Suppressor macrophage (primary cell): ENCODE measurements at places on chromosomes 6 and 20.

- no peak for DNase-seq
These were observed 238.1 kb downstream of the HAO1 start for GRCh38 chr20:7702141-7702540.

DNA sequence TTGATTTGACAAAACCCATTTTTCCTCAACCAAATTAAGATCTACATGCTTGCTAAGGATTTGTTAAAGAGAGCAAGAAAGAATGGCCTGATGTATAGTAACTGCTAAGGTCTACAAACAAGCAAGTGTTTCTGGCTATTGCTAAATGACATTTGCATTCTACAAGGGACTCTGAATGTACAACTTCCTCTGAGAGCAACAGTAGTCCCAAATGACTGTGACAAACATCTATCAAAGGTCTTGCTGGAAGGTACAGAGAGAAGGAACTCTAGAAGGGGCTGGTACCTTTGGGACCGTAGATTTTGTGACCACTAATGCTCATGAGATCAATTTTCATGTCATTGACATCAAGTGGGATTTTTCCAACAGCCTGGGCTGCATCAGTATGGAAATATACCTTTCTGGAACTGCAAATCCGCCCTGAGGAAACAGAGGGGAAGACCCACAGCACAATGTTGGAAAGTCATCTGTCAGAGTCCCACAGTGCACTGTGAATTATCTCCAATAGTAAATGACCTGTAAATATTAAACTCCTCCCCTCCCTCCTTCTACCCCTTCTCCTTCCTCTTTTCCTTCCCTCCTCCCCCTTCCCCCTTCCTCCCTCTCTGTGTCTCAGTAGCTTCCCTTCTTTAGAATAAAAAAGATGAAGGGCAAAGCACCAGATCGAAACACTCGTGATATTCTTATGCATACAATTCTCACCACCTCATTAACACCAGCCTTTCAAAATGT lies 15.9 kb upstream of the CPNE1 start:
- DNase-seq = peak; percentile 44

GRCh38 chr20:37151529-37151928 lies 27.6 kb upstream of the RPN2 start:
- no peak for DNase-seq

DNA sequence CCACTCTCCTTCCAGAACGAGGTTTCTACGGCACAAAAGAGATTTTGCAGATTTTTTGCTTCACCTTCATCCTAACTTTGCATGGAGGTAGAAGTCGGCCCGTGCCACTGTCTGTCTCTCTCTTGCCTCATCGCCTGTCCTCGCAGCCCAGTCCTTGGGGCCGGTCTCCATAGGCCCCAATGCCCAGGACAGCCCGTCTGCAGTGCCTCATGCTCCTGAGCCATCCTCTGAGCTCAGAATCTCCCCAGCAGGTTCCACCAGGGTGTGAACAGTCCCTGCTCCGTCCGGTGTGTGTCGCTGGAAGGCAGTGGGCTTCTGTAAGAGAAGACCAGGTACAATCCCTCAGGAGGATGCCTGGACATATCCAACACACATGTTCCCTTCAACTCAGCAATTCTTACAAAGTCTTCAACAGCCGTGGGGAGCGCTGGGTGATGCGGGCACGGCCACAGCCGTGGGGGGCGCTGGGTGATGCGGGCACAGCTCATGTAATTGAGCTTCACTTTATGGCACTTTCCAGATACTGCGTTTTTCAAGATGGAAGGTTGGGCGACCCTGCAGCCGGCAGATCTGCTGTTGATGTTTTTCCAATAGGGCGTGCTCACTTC lies 231.9 kb downstream of the DLL1 start:
- DNase-seq = no peak

DNA sequence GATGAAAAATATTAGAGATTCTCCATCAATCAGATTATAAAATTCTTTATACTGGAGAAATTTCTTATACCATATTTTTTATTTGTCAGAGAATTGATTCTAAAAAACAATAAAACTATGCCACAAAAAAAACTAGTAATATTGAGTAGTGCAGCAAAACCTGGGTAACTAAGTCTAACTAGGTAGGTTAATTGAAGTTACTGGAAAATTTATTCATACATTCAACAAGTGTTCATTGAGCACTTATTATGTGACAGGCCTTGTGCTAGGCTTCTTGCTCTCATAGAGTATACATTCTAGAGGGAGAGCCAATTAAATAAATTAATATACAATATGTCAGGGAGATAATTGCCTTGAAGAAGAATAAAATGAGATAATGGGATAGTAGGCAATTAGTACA lies 189.4 kb downstream of the EYA4 start:
- no peak for DNase-seq

DNA sequence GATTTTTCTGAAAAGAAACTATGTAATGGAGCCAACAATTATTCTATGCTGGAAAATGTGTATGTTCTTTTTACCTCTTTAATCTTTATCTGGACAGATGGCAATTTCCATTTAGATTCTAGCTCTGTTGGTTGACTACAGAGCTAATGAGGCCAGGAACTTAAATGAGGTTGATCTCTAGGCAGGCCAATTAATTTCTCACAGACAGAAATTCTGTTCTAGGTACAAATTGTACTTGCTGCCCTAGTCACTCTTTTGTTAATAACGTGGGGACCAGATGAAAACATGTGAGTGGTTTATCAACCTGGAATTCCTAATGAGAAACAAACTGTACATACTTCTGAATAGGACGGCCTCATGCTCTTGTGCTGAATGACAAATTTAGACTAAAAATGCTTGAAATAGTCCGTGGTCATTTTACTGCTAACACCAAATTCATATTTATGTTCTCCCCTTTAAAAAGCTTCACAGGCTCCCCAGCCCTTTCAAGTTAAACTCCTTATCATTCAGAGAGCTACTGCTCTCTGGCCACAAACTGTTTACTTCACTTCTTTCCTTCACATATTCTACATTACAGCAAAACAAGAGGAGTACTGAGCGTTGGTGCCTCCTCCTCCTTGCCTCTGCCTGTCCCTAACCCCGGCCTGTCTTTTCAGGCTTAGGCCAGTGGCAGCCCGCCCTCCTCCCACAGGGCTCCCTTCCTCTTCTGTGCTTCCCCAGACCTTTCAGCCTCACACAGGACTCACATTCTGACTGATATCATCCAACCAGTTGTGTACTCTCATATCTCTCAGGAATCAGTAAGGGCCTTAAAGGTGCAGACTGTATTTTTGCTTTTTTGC lies 41.4 kb downstream of the DTNBP1 start:
- DNase-seq = peak; percentile 94

DNA sequence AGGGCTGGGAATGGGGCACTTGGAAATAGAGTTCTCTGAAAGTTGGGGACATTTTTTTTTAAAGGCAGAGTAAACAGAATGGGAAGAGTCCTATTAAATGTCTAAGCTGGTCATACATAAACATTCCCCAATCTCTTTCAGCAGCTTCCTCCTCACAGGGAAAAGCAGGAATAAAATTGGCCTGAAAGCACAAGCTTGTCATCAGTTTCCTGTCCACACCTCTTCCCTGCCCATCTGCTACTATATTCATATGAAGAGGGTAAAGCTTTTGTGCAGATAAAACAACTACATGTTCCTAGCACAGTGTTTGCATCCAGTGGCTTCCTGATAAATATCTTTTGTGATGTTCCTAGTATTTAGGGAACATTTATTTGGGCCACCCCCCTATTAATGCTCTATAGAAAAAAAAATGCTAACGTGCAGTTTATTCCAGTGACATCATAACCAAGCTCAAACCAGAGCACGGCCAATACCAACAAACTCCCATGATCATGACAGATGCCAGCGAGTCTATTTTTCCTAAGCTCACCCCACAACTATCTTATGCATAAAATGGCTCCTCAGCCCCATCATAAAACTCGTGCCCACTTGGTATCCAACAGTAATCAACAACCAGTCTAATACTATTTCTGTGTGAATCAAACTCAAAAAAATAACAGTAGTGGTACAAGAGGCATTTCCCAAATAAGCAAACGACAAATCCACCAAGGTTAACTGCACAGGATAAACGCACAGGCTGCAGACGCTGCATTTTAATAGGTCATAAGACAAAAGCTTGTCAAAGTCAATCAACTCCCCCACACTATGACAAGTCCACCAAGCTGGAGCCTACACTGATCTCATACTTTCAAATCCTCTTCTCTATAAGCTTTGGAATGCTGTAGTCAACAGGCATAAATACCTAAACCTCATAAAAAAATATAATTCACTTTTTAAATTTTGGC lies 95.3 kb downstream of the EPB41L2 start:
- peak; percentile 24 for DNase-seq

DNA sequence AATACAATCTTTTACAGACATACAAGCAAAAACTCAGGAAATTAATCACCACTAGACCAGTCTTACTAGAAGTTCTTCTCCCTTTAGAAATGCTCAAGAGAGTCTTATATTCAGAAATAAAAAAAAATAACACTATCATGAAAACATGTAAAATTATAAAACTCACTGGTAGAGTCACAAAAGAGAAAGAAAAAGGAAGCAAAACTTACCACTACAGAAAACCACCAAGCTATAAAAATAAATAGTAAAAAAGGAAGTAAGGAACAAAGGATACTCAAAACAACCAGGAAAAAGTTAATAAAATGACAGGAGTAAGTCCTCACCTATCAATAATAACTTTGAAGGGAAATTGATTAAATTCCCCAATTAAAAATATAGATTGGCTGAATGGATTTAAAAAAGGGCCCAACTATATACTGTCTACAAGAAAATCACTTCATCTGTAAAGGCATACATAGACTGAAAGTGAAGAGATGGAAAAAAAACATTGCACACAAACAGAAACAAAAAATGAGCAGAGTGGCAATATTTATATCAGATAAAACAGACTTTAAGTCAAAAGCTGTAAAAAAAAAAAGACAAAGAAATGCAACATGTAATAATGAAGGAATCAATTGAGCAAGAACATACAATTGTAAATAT lies 489.5 kb downstream of the KIF16B start:
- peak; percentile 28 for DNase-seq

DNA sequence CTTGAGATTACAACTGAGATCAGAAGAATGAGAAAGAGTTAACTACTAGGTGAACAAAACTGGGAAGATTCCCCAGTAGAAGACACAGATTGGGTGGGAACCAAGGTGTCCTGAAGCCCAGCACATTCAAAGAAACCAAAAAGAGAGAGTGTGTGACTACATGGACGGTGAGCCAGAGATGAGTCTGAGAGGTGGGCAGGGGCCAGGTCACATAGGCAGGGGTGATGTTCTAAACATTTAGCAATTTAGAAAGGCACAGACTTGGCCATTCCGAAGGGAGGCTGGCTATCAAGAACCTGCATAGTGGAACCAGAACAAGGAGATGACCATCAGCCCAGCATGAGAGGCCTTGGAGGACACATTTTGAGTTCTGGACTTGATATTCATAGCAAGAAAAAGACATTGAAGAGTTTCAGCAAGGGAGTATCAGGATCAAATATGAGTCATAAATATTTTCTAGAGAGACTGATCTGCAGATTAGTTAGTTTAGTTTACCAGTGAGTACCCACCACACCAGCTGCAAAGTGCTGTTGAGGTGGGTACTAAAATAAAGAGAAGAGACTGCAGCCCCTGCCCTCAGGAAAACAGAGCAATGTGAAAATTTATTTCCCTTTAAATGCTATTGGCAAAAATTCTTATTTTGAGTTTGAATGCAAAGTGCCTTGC lies 340.5 kb upstream of the PRDM1 start:
- no peak for DNase-seq

DNA sequence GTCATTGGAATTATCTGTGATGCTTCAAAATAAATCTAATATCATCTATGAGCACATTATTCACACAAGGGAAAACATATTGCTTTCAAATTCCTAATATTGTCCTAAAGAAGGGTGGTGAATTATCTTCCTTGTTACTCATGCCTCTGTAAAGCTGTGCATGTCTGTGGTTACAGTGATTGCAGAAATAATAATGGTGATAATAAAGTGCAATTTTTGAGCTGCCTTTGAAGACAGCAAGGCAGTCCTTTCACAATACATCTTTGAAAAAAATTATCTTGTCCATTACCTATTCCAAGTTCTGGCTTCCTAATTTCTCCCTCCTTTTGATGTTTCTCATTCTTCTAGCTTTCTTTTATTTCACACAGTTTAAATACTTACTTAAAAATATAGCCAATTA lies 442.1 kb upstream of the EYS start:
- no peak for DNase-seq

DNA sequence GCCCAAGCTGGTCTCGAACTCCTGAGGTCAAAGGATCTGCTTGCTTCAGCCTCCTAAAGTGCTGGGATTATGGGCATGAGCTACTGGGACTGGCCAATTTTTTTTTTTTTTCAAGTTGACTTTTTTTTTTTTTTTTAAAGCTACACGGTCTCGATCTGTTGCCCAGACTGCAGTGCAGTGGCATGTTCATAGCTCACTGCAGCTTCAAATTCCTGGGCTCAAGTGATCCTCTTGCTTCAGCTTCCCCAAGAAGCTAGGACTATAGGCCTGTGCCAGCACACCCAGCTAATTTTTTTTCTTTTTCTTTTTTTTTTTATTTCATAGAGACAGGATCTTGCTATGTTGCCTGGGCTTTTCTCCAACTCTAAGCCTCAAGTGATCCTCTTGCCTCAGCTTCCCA lies 59.5 kb downstream of the NCOA3 start:
- no peak for DNase-seq

GRCh38 chr20:37178839-37179682 lies at the start of the genes MROH8 and RPN2:
Gene MROH8 (minus strand): TSS chr20:37179548.
Gene RPN2 (plus strand): TSS chr20:37179330. CDS start chr20:37179357, 27 bp downstream.
- DNase-seq = peak; percentile 98

GRCh38 chr20:52899041-52899608 lies 73.0 kb upstream of the TSHZ2 start:
- DNase-seq = no peak

- DNase-seq = peak; percentile 50
These were observed 995 bp downstream of the ZFP64 start for GRCh38 chr20:52190437-52191131.

- peak; percentile 51 for DNase-seq
These were observed 80.2 kb upstream of the ASF1A start for GRCh38 chr6:118813775-118814174.

DNA sequence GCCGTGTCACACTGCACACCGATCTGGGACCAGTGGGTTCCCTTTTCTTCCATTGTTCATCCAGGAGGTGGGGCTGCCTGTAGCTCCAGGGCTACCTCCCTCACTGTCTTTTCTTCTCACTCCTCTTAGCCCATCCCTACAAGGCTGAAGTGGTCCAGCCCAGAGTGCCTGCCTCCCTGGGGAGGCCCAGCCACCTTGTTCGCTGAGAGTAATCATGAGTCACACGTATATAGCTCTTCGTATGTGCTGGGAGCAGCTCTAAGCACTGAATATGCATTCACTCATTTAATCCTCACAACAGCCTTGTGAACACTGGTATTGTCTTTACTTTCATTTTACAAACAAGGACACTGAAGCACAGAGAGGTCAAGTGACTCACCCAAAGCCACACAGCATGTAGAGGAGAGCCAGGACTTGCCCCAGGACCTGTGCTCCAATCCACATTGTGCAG lies 14.7 kb upstream of the CCDC167 start:
- no peak for DNase-seq
